ENCODE measurements at places on chromosomes 13 and 19.
A peak's percentile ranks its signal among the peaks of the same experiment; 100 is the strongest.

DNA sequence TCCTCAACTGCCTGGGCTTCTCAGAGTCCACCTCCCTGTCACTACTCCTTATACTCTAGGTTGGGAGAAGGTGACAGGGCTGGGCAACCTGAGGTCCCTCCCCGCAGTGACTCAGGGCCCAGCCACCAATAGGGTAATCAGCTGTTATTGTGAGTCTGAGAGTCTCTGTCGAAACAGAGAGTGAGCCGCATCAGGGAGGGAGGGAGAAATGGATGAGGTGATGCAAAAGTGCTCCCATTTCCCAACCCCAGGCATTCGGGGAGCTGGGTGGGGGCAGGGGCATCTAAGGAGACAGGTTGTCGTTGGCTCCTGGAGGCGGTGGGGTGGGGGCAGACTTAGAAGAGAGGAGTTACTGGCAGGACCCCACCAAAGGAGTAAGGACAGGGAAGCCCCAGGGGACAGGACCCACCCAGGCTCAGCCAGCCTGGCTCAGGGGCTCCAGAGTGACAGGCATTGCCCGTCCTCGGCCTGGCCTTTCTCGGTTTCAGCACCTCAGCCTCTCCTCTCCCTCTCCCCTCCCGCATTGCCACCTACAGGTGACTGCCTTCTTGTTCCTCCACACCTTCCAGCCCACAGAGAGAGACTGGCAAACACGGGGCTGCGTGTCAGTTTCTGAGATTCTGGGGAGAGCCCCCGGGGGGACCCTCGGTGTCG, at the start of gene DMKN:
DMKN (minus strand) TSS at position 22 of the 654 bp plus-strand sequence. CDS start 174 bp downstream, outside the sequence.
- peak; percentile 11 for DNase-seq

- DNase-seq: no peak
Measured at GRCh38 chr13:26220575-26220974, 1.5 kb downstream of the RNF6 start.

GRCh38 chr19:15136234-15136954, 29.2 kb downstream of the SYDE1 start:
- DNase-seq: no peak

DNA sequence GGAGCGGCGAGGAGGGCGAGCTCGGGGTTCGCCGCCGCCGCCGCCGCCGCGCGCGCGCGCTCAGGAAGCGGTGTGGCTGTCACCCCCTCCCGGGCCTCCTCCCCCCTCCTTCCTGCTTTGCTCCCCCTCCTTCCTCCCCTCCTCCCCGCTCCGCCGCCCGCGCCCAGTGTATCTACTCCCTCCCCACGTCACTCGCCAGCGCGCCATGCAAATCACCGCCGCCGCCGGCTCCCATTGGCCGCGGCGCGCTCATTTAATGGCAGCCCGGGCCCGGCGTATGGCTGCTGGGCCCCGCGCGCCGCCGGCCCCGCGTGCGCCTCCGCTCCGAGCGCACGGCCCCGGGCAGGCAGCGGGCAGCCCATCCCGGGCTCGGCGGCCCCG, 335 bp upstream of the SOX1 start:
- no peak for DNase-seq

GRCh38 chr13:27411341-27411740, 13.1 kb upstream of the GTF3A start:
- DNase-seq: no peak

DNA sequence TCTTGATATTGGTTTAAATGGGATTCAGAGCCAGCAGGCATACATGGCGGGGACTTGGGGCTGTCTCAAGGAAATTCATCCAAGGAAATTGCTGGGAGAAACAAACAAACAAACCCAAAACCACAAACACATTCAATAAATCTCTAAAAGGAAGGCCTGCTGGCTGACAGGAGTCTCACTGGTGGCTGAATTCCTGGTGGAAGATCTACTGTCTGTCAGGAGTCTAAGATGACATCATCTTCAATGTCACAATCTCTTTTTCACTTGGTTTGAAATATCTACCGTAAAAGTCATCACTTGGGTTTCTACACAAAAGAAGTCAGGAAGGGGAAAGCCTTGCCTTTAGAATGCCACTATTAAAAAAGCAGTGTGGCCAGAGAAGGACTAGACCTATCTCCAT, 87.9 kb downstream of the KLF5 start:
- no peak for DNase-seq

DNA sequence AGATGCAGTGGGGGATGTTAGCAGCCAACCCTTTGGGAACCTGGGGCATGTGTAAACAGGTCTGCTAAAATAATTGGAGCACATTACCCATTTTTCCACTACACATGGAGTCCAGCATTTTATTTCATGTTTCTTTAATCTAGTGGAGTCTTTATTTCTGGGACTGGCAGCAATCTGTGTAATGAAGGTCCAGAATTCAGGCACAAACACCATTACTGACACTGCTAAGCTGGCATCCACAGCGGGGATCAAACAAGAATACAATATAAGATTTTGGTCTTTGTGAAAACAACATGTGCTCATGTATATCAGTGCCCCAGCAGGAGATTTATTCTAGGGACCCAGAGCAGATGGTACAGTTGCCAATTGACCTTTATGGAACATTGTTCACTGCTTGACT, 1587.0 kb upstream of the PRR20A start:
- DNase-seq: peak; percentile 41

- DNase-seq: no peak
Measured at GRCh38 chr19:54230031-54230430, 7.2 kb upstream of the LILRB3 start.

DNA sequence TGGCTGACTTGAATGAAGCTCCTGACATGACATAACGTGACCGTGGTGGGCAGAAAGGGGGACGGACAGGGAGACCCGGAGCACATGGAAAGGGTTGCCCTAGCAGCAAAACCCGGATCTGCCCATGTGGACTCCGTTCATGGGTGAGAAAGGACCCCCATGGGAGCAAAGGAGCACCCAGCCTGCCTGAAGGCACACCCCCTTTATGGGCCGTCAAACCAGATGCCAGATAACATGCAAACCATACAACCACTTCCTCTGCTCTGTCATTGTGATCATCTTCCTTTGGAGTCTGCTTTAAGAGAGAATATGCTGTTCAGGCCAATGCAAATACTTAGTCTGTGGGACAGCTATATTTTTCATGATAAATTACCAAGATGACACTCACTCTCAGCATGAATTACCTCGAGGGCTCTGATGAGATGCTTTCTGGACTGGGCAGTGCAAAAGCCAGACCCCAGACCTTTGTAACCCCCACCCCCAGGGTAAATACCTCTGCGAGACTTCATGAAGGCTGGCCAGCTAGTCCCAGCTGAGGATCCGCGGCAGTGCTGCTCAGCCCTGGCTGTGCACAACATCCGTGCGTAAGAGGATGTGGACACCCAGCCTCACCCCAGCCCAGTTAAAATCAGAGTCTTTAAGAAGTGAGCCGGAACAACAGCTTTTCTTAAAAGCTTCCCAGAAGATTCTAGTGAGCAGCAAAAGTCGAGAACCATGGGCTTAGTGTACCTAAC, 126.6 kb downstream of the USP12 start:
- no peak for DNase-seq

DNA sequence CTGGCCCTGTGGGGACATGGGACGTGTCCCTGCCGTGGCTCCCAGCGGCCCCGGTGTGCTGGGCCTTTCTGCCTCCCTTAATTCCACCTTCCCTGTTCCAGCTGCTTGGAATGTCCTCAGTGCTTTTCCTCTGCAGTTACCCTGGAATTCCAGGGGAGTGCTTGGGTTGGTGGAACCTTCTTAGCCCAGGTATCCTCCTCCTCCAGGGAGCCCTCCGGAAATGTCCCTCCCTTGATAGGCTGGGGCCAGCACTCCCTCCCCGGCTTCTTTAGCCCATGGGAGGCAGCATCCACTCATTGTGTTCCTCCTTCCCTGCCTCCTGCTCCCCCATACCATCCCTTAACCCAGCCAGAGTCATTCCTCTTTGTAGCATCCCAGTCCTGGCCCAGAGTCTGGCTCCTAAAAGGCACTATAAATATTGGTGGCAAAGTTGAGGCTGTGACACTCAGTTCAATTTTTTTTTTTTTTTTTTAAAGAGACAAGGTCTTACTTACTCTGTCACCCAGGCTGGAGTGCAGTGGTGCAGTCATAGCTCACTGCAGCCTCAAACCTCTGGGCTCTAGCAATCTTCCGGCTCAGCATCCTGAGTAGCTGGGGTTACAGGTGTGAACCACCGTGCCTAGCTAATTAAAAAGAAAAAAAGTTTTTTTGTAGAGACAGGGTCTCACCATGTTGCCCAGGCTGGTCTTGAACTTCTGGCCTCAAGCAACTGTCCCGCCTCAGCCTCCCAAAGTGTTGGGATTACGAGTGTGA, 13.7 kb upstream of the SLC7A10 start:
- DNase-seq: no peak

DNA sequence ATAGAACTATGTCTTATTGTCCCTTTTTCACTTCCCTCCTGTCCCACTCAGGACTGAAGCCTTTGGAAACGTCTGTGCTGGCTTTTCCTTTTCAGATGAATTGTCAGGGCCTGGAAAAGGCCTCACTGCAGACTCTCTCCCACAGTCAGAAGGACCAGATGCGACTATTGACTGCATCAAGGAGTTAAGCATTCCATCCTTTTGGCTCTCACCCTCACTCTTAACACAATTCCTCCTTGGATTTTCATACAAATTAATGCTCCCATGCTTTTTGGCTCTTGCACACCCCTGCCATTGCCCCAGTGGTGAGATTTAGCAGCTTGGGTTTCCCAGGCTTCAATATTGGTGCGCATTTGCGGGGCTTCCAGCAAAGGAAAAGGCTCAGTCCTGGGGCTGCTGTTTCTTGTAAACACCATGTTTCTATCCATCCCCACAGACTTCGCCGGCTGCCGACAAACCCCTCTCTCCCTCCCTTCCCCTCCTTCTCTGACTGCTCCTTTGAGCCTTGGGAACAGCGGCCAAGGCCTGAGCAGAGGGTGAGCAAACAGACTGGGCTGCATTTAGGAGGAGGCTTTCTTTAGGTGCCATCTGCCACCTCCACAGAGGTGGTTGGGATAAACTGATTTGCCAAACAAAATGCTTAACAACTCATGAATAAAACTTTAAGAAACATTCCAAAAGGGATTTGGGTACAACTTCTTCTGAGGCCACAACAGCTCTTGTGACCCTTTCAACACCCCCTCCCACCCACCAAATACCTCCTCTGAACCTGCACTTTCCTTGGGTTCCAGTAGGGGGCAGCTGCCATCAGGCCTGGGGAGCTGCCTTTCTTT, 48.6 kb upstream of the PCDH8 start:
- peak; percentile 69 for DNase-seq

DNA sequence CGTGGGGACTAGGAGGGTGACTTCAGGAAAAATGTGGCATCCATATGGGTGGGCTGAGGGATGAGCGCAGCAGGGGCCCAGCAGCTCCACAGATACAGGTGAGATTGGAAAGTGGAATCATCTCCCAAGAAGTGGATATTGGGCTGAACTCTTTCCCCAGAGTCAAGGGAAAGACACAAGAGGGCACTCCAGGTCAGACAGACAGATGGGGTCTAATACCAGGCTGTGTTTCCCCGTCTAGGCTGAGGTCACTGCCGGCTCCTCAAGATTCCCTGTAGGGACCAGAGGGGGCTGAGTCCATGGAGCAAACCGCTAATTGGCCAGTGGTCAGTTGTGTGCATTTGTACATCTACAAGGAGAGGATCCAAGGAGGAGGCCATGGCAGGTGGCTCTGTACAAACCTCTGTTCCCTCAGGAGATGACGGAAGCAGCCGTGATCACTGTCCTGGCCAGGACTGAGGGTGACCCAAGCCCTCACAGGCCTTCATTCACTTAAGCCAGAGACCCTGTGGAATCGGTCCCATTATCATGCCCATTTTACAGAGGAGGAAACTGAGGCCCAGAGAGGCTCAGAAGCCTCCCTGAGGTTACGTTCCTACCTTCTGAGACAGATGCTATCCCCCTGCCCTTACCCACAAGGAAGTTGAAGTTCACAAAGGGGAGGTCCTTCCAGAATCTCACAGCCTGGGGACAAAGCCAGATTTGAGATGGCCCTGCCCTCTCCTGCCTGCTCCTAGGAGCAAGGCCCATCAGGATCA, 14.9 kb upstream of the IGLON5 start:
- DNase-seq: peak; percentile 60

GRCh38 chr19:32464279-32464678, 58.7 kb downstream of the DPY19L3 start:
- DNase-seq: no peak

Data from retina (tissue), 1 donor.